ENCODE measurements at places on chromosomes 2 and 18.

GRCh38 chr2:7417845-7418742, 500.9 kb downstream of the RNF144A start:
- DNase-seq: no peak

- no peak for DNase-seq
Observed at GRCh38 chr2:128642821-128643220, 324.2 kb upstream of the HS6ST1 start.

- no peak for DNase-seq
Observed at GRCh38 chr2:120469426-120469825, 123.5 kb downstream of the INHBB start.

- no peak for DNase-seq
Observed at GRCh38 chr2:241047253-241048010, 49.0 kb downstream of the SNED1 start.

- no peak for DNase-seq
Observed at GRCh38 chr2:26681656-26682055, 10.9 kb upstream of the KCNK3 start.

- no peak for DNase-seq
Observed at GRCh38 chr18:24959051-24959476, 392.9 kb downstream of the ZNF521 start.

GRCh38 chr2:2881499-2881898, 496.1 kb downstream of the EIPR1 start:
- DNase-seq: no peak

DNA sequence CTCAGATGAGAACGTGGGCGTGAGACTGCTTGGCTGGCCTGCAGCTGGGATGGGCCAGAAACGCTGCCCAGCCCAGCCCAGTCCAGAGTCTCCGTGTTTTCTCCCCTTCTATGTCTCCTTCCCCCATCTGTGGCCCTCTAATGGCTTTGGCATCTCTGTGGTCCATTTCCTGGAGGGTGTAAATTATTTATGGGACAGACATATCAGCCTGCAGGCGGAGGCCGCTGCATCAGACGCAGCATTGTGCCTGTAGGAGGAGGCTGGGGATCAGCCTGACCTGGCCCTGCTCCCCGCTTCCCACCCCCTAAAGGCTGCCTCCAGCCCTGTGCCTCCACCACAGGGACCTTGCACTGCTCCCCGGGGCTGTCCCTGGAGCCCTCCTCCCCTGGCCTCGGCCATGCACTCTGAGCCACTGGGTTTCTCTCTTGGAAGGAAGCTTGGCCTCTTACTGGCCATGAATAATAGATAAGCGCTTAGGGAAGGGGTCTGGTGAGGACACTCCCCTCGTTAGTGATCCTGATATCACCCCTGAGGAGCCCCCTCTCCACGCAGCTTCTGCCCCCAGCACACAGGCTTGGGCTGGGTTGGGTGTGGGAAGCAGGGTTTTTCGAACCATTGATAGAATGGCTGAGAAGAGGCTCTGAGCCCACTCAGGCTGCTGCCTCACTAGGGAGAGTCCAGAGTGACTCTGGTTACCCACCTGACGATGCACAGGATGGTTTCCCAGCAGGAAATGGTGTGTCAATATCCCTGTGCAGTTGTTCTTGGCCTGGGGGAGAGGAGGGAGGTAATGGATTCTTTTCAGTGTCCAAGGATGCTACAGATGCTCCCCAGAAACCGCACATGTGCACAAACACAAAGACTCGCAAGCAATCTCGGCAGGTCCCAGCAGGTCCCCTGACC, 185.5 kb downstream of the MYCN start:
- no peak for DNase-seq

DNA sequence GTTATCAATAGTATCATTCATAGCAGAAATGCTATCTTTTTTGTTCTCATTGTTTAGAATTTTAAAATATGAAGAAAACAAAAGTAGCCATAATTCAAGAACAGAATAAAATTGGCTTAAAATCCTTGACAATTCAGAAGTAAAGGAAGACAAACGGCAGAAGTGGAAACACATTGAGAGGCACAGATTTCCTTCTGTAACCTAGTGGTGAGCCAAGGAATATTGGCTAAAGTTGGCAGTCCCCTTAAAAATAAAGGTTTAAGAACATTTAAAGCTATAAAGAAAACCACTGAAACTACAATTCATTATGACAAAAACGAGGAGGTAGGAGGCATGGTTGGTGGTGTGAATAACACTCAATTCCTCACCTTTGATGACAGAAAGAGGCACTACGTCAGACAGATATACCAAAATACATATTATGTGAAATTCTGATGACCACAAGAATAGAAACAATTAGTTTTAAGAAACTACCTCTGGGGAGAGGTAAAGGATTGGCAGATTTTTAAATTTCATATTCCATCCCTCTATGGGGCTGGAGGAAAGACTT, 42.3 kb downstream of the SFT2D3 start:
- no peak for DNase-seq

GRCh38 chr2:167637741-167638140, 609.7 kb downstream of the STK39 start:
- no peak for DNase-seq

DNA sequence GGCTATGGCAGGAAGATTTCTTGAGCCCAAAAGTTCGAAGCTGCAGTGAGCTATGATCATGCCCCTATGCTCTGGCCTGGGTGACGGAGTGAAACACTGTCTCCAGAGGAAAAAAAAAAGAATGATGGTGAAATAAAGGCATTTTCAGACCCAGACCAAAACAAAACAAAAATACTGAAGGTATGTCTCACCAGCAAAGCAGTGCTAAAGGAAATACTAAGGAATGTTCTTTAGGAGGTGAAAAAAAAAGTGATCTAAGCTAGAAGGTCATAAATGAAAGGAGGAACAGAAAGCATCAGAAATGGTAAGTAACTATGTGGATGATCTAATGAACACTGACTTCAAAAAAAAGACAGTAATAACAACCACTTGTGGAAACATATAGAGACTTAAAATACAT, 18.7 kb downstream of the SS18 start:
- DNase-seq: no peak

GRCh38 chr18:10413722-10414121, 40.7 kb upstream of the APCDD1 start:
- no peak for DNase-seq

- DNase-seq: no peak
Observed at GRCh38 chr18:23333827-23334226, 119.3 kb upstream of the RIOK3 start.

GRCh38 chr2:59395119-59395518, 1154.0 kb upstream of the FANCL start:
- no peak for DNase-seq

DNA sequence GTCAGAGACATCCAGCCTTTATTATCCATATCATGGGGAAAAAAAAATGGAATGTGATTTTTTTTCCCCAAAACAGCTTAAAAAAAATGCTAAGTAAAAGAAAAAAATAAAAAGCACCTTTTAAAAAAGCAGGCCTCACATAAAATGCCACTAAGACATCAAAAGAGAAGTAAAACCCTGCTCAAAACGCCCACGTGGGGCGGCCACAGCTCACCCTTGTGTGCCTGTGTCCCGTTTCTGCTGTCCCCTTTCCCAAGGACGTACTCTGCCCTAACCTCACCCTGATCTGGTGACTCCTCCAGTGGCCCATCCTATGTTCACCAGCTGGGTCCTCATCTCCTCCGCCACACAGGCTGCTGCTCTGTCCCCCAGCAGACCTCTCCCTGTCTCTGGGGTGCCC, 125.4 kb downstream of the NEDD4L start:
- DNase-seq: no peak

- DNase-seq: no peak
Observed at GRCh38 chr18:32891797-32892196, 119.0 kb upstream of the KLHL14 start.

- DNase-seq: peak; percentile 3
Observed at GRCh38 chr2:145845207-145845894, 1325.4 kb upstream of the ZEB2 start.

GRCh38 chr18:58597649-58598048, 31.2 kb downstream of the ALPK2 start:
- no peak for DNase-seq

GRCh38 chr2:144490857-144491256, 29.1 kb downstream of the ZEB2 start:
- no peak for DNase-seq

DNA sequence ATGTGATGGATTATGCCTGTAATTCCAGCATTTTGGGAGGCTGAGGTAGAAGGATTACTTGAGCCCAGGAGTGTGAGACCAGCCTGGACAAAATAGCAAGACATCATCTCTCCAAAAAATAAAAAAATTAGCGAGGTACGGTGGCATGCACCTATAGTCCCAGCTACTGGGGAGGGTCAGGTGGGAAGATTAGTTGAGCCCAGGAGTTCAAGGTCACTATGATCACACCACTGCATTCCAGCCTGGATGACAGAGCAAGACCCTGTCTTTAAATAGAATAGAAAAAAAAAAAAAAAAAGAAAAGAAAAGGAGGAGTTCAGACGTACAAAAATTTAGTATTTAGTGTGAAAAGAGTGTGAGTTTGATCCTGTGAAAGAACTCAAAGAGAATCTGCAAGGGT, 154.9 kb downstream of the NR4A2 start:
- no peak for DNase-seq

GRCh38 chr18:31498574-31499524, 872 bp downstream of the DSG2 start:
- DNase-seq: no peak

DNA sequence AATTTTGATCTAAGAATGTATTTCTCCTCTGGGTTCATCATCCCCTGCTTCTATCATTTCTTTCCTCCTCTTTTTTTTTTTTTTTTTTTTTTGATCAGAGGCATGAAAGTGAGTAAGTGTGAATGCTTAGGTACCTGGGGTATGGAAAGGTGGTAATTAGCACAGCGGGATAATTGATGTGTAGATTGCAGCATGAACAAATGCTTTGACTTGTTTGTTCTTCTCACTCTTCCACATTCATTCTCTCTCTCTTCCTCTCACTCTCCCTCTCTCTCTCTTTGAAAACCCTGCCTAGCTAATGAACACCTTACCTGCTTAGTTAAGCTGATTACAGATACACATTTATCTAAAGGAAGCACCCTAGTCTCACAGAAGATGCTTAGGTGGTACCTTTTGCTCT, 74.7 kb downstream of the ZEB2 start:
- DNase-seq: no peak

DNA sequence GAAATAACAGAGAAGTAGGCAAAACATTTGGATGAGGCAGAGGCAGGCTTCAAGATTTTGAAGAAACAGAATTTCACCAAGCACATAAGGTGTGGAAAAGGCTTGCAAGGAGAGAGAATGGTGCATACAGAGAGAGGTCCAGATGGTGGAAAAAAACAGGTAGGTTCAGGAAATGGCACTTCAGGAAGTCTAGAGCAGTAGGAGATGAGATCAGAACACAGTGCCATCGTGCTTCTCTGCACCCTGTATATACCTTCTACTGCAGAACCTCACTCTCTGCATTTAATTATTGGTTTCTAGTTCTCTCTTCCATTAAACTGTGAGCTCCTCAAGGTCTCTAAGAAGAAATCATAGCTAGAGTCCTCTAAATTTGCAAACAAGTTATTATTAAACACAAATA, 2.4 kb downstream of the PAIP2B start:
- DNase-seq: no peak

- DNase-seq: no peak
Observed at GRCh38 chr18:6270771-6271216, 143.9 kb downstream of the L3MBTL4 start.

- DNase-seq: no peak
Observed at GRCh38 chr2:236743921-236744280, 174.3 kb downstream of the ACKR3 start.

DNA sequence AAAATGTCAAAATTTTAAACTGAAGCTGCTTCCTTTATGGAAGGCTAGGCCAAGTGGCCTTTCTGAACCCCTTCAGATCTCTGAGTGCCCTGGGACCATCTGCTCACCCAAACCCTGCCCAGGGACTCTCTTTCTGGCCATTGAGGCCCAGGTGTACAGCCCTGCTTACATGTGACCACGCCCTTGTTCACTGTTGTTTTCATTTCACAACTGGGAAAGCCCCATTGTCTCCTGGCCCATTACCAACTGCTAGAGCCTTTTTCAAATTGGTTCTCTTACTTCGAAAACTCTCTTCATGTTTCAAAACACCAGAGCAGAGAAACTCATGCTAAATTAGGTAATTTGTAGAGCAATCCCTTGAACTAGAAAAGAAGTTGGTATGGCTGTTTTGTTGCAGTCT, 219.5 kb upstream of the TANK start:
- no peak for DNase-seq

DNA sequence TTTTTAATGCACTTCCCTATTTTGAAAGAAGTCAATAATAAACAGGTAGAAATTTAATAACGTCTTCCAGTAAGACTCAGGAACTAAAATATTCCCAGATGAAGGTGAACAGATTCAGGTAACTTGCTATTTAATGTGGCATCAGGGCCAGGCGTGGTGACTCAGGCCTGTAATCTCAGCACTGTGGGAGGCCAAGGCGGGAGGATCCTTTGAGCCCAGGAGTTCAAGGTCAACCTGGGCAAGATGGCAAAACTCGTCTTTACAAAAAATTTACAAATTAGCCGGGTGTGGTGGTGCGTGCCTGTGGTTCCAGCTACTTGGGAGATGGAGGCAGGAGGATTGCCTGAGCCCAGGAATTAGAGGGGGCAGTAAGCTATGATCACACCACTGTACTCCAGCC, 81.8 kb downstream of the NXPH2 start:
- no peak for DNase-seq

GRCh38 chr18:78999939-79000338, 20.3 kb downstream of the SALL3 start:
- no peak for DNase-seq

DNA sequence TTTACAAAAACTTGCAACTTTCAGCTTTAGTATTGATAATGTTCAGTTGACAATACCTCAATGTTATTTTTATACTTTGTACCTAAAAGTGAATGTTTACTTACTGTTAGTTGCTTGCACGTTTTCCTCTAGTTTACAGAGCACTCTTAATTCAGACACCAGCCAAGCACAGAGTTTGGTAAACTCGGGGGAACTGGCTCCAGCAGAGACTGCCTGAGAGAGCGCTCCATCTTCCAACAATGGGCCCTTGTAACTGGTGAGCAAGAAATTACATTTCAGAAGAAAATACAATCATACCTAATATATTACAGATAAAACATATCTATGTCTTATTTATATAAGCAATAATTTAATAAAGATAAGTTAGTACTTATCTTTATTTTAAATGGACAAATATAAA, 3.7 kb downstream of the FAM98A start:
- no peak for DNase-seq

DNA sequence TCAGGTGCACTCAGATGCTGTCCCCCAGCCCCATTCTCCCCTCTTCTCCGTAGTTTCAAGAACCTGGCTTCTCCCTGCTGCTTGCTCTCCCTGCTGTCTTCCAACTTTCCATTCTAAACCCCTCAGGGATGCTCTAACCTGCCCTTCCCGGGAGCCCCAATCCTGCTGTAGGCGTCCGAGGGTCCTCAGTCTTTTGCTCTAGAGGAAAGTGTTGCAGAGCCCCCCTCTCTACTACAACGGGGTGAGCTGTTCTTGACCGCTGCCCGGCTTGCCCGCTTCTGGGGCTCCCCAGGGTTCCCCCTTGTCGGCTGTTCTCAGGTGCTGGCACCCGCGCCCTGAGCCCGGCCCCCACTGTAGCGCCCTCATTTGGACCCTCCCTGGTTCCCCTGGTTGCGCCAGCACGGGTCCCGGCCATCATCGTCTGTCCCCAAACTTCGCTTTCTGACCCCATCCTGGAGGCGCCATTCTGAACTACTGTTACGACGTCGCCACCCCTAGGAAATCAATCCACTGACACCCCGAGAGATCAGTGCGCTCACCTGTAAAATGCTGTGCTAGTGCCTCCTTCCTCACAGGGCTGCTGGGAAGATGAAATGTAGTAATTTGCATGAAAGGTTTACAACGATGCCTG, 31.9 kb upstream of the REG3G start:
- DNase-seq: no peak

GRCh38 chr18:23585897-23586248, 433 bp downstream of the NPC1 start:
- DNase-seq: no peak

Data from fibroblast of skin of right quadriceps (primary cell).